ENCODE measurements at places on chromosomes 6 and 20.

GRCh38 chr6:119348748-119349360 lies 707 bp downstream of the MAN1A1 start:
- DNase-seq = no peak

DNA sequence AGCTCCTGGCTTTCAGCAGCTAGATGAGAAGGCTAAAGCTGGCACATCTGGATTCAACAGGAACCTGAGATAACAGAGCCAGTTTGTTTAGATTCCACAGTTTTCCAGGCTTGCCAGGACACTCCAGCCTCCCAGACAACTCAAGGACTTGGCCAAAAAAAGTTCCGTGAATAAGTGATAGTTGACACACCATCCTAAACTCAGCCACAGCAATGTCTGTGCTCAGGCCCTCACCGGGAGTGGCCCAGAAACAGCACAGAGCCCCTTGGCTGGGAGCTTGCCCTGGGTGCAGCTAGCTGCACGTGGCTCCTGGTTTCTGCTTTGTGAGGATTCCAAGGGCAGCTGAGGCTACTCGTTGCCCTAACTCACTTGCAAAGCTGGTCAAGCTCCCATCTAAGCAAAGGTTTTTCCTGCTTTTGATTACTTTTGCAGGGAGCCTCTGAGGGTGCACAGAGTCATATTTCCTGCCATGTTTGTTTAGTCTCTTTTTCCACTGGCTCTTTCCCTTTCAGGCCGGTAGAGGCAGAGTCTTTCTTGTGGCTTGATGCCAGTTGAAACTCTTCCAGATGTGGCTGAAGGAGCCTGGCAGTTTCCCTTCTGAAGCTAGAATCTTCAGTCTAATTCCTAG lies 118.3 kb upstream of the ECI2 start:
- no peak for DNase-seq

DNA sequence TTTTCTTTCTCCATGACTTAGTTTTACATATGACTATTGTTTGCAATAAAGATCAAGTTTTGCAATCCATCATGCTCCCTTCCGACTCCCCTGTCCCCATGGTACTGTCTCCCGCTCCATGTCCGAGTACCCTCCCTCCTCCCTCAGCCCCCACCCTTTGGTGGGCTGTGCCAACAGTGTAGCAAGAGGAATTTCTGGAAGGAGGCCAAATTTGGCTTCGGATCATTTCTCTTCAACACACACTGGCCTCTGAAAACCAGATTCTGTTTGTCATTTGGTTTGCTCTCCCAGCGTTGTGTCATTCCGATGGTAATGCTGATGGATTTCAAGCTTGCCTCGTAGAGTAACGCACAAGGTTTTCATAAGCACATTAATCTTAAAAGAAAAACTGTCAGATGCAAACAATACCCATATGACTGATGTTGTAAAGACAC lies 22.9 kb upstream of the PAX1 start:
- DNase-seq = no peak

- DNase-seq = no peak
Measured at GRCh38 chr6:82084324-82084920, 163.1 kb downstream of the IBTK start.

GRCh38 chr6:160042788-160043301 lies 74.0 kb downstream of the IGF2R start:
- no peak for DNase-seq

DNA sequence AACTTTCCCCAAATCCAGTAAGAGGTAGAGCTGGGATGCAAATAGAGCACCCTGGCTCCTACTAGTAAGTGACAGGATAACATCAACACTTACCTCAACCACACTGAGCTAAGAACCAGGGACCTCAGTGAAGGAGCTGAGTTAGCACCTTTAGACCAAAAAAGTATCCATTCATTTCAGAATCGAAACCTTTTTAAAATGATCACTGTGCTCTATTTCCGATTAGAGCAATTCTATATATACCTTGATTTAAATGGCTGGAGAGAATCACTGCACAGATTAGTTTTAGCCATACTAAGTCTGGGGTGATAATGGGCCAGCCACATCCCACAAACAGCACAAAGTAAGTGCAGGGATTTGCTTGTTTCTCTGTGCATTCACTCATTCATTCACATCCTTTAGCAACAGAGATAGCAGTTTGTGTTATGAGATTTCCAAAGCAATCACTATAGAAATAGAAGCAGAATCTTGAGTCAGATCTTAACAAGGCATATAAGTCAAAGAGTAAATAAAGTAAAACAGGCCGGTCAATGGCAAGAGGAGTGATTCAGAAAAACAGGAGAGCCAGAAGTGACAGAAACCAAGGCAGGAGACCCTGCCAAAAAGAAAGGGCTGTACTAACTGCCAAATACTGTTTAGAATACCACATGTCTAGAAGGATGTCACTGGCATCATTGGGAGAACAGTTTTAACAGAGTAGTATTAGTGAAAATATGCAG lies 136.3 kb downstream of the KIF13A start:
- DNase-seq = no peak

DNA sequence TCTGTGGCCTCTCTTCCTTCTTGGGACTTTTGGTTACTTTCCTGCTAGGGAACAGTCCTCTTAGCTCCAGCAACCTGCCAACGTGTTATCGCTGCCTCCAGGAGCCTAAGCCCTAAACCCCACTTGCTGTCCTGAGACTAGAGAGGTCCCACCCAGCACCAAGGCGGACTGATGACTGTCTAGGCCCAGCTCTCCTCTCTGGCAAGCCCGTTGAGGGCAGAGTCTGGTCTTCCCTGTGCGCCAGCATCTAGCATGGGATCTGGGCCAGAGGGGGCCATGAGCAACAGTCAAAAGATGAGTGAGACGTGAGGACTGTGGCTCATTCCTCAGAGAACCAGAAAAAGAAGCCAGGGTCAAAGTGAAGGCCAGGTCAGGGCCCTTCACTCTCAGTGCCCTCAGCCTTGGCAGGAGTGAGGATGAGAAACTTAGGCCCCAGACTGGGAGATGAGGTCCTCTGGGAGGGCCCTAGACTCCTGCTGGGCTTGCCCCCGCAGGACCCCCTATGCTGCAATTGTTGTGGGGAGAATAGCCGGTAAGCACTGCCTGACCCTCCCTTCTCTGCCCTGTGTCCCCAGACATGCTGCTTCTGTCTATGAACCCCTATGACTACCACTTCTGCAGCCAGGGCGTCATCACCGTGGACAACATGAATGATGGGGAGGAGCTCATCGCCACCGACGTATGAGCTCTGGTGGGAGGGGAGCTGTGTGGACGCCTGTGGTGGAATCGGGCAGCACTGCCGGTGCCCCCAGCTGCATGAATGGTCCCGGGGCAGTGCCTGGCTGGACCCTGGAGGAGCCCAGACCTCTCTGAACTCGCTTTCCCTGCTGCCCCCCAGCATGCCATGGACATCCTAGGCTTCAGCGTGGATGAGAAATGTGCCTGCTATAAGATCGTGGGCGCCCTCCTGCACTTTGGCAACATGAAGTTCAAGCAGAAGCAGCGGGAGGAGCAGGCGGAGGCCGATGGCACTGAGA lies 30.9 kb downstream of the MYH7B start:
- no peak for DNase-seq

GRCh38 chr20:54231036-54231435 lies 23.1 kb downstream of the PFDN4 start:
- no peak for DNase-seq

GRCh38 chr6:12075067-12075563 lies 63.0 kb downstream of the HIVEP1 start:
- DNase-seq = no peak

DNA sequence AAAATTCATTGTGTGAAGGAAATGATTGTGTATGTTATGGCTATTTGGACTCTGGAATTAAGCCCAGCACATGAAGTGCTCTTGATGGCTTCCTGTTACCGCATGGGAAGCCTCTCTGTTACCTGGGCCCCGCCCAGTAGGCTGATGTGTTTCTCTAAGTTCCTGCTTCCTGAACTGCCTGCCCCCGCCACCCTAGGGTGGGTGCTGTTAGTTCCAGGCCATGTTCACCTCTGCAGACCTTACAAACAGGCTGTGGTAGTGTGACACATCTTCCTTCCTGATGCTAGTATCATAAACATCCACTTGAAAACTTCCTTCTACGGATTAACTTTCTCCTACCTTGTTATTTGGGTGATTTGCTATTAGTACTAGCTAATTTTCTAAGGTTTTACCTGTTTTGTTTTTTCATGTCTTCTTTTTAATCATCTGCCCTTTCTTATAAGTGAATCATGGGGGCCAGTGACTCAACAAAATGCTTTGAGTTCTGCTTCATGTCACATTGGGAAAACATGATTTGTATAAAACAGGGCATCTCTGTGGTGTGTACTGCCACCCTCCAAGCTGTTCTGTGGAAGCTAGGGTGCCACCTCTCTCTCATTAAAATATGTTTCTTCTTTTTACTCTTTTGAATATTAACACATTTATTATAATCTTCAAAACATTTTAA lies 40.6 kb downstream of the SH3BGRL2 start:
- DNase-seq = peak; percentile 7

DNA sequence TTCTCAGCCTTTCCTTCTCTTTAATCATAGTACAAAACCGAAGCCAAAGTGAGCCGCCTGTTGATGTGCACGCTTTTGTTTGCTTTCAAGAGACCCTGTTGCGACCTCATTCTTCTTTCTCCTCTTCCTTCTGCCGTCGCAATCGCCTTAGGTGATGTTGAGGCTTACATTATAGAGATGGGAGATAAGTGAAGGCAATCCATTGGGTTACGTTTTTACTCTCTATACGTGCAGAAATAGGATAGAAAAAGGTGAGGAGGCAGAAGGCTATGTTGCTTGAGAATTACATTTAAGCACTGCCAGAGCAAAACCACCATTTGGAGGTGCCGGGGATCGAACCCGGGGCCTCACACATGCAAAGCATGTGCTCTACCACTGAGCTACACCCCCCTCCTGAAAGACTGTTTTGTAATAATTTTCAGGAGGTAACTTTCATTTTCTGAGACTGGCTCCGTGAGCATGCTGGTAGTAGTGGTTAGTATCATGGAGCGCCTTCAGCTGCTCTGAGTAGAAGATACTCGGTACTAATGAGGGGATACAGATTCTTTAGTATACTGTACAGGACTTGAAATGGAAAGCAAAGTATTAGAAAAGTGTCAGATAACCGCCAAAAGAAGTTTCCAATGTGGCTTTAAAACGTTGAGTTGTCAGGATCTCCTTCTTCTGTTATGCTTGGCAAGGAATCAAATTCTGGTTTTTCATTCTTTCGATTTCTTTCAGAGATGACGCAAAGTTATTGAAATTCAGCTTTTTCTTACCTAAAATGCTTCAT lies 165.6 kb downstream of the TRIM27 start:
- DNase-seq = no peak

DNA sequence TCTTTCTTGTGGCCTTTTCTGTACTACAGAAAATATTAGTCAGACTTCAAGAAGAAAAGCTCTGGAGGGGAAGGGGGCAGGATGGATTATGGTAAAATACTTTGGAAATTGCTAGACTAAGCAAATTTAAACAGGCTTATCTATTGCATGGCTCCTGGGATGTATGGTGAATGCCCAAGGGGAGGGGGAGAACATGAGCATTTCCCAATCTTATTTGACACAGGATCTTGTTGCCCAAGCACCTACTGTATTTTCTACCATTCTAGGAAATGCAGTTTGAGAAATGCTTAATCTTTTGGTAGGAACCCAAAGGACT lies 86.1 kb upstream of the LAMP5 start:
- no peak for DNase-seq

DNA sequence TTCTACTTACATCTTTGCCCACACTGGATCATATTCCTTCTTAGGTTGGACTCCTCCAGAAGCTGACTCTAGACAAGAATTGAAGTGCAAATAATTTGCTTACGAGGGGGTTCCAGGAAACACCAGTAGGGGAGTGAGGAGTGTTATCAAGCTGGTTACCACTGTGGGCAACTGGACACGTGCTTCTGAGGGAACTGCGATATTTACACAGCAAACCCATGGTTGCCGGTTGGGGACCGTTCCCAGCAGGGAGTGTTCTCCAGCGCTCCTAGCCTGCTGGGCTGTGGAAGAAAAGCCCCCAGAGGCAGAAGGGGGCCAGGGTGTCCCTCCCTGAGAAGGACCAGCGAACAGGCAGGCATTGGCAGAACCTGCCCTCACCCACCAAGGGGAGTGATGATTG lies 21.7 kb downstream of the MDFI start:
- DNase-seq = no peak

DNA sequence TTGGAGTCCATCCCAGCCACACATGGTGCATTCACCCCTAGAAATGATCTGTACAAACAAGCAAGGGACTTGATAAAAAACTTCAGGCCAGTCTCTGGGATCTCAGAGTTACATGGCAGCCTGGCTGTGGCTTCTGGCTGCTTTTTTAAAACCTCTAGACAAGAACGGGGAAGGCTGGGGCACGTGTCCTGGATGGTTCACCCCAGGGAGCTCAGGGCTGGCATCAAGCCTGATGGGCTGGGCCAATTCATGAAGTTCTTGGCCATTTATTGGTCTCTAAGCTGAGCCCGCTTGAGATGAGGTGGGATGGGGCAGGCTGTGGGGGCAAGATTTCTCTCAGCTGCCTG lies 10.4 kb upstream of the ZFAND3 start:
- no peak for DNase-seq

- no peak for DNase-seq
Measured at GRCh38 chr20:57960803-57961575, 251.2 kb upstream of the PMEPA1 start.

DNA sequence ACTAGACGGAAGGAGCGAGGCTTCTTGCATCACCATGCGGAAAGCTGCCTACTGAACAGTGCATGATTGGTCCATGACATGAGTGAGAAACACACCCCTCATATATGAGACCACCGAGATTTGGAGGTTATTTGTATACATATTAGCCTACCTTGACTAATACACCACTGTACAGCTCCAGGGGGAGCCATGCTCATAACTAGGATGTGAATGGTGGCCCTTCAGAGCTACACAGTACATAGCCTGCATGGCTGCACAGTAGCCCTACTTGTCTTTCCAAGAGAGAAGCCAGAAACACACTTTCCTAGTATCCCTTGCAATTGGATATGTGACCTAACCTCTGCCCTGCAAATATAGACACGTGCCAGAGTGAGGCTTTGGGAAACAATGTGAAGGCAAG lies 21.8 kb upstream of the MCUR1 start:
- no peak for DNase-seq

DNA sequence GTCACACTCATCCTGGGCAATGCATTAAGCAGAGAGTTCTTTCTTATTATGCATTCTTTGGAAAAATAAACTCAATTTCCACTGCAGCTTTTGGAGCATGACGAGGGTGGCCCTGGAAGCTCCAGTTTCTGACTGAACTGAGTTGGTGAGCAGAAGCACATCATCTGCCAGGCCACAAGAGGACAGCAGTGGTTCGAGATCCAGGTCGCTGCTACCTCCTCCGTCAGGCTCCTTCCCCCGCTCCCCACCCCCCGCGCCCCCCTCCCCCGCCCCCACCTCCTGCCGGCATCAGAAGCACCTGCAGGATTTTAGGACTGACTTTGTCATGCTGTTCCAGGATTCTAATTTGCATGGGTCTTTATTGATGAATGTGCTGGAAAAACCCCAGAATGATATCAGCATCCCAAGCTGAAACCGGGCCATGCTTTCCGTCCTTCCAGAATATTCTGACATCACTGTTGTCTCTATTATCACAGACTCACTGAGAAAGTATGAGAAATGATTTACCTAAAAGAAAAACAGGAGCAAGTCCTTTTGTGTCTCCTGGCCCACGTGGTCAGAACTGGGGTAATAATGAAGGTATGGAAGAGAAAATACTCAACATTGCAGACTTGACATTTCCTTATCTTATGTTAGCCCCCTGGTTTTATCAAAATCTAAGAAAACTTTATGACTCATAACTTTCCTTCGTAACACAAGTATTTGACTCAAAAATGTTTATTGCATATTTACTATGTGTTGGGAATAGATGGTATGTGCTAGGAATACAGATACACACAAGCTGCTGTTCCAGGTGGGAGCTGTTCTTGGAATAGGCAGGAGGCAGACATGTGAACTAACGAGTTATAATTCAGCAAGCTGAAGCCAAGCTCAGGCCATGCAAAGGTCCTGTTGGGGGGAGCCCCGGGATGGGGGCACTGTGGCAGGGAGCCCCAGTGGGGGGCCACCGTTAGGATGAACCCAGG lies 220.2 kb upstream of the EXOC2 start:
- no peak for DNase-seq
